ENCODE measurements at places on chromosomes 2 and 18. TPM values are rescaled to one million over a fixed set of nuclear protein-coding genes. Genes with fewer than 3 reads are reported as not detected.

The EPHA4 gene
- total RNA-seq = 55.5 TPM

The CIB4 gene
- not detected for total RNA-seq

The DSG1 gene
- total RNA-seq = 0.17 TPM

The DOK1 gene
- total RNA-seq = 6.5 TPM

The VAMP8 gene
- total RNA-seq = 92.2 TPM

The XDH gene
- 23.3 TPM for total RNA-seq

The HOXD12 gene
- total RNA-seq = not detected

The RAMP1 gene
- total RNA-seq = 3.7 TPM

The SP5 gene
- not detected for total RNA-seq

The GMPPA gene
- 54.7 TPM for total RNA-seq

The MTCL1 gene
- total RNA-seq = 14.2 TPM

The PRSS56 gene
- not detected for total RNA-seq

The HEATR5B gene
- total RNA-seq = 18.8 TPM

The FBLN7 gene
- total RNA-seq = 0.21 TPM

The SLC5A7 gene
- not detected for total RNA-seq

The ATP6V1B1 gene
- 1.3 TPM for total RNA-seq

The IKZF2 gene
- 7.4 TPM for total RNA-seq

The ACADL gene
- 0.50 TPM for total RNA-seq

The DAW1 gene
- under 0.01 TPM for total RNA-seq

The ANKRD30BL gene
- not detected for total RNA-seq

The HOXD8 gene
- 0.35 TPM for total RNA-seq

The ASPRV1 gene
- total RNA-seq = 0.17 TPM

The SLC16A14 gene
- 0.51 TPM for total RNA-seq

The WBP1 gene
- total RNA-seq = 42.7 TPM

The FNDC4 gene
- total RNA-seq = 29.2 TPM

The CYRIA gene
- 2.0 TPM for total RNA-seq

The RNF138 gene
- total RNA-seq = 26.2 TPM

The TXNDC2 gene
- not detected for total RNA-seq

The CHRNG gene
- total RNA-seq = not detected

The STRADB gene
- total RNA-seq = 19.2 TPM

The TOGARAM2 gene
- not detected for total RNA-seq

The CFAP65 gene
- total RNA-seq = 0.50 TPM

The MROH2A gene
- total RNA-seq = not detected

The AOX1 gene
- total RNA-seq = 79.3 TPM

The USP14 gene
- total RNA-seq = 29.0 TPM

The CENPA gene
- 0.17 TPM for total RNA-seq

The RSAD2 gene
- total RNA-seq = under 0.01 TPM

The AQP12B gene
- not detected for total RNA-seq

The RAB27B gene
- total RNA-seq = 1.8 TPM

The FAM110C gene
- 31.2 TPM for total RNA-seq

The TXNL1 gene
- total RNA-seq = 23.2 TPM

The CTAGE1 gene
- total RNA-seq = not detected

The REG1B gene
- total RNA-seq = not detected

The CREG2 gene
- under 0.01 TPM for total RNA-seq

The BMP10 gene
- under 0.01 TPM for total RNA-seq

The SNTG2 gene
- total RNA-seq = not detected

The CHRND gene
- not detected for total RNA-seq

The HOXD4 gene
- not detected for total RNA-seq

The BOLL gene
- total RNA-seq = not detected

The ATOH8 gene
- total RNA-seq = not detected

The CHRNA1 gene
- total RNA-seq = not detected

The RUFY4 gene
- total RNA-seq = not detected

The GPR35 gene
- total RNA-seq = 0.28 TPM
